PC-3 (cell line): ENCODE measurements at places on chromosomes 1 and 21.
A peak's percentile ranks its signal among the peaks of the same experiment; 100 is the strongest.

- DNase-seq: no peak
These were observed 64.4 kb downstream of the TRABD2B start for GRCh38 chr1:47932743-47933142.

- DNase-seq: no peak
These were observed 32.6 kb downstream of the TMEM200B start for GRCh38 chr1:29090937-29091618.

DNA sequence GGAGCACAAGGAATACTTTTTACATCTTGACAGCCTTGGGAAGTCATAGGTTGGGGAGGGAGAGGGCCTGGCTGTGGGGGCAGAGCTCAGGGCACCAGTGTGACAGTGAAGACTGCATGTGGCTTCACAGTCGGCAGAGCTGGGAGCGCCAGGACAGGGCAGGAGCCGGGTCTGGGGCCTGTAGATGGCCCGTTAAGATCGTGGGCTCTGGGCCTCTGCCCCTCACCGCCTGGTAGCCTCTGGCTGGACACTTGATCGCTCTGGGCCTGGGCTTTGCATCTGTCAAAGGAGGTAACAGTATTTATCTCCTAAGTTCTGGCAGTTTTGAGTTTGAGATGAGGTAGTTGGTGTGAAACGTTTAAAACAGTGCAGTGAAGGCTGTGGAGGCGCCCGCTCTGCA lies 4.8 kb downstream of the SLX9 start:
- no peak for DNase-seq

- DNase-seq: peak; percentile 13
These were observed 501.4 kb downstream of the TTLL7 start for GRCh38 chr1:83497563-83497962.

GRCh38 chr1:36339215-36339614 lies 15.8 kb upstream of the EVA1B start:
- DNase-seq: no peak

- no peak for DNase-seq
These were observed 35.2 kb downstream of the ZNF670 start for GRCh38 chr1:247043406-247043805.

- DNase-seq: no peak
These were observed 6.6 kb downstream of the CLCNKA start for GRCh38 chr1:16028237-16029002.

GRCh38 chr1:161195171-161195570 lies 3.7 kb downstream of the ADAMTS4 start:
- no peak for DNase-seq

- no peak for DNase-seq
These were observed 491.2 kb upstream of the USP24 start for GRCh38 chr1:55706397-55706796.

DNA sequence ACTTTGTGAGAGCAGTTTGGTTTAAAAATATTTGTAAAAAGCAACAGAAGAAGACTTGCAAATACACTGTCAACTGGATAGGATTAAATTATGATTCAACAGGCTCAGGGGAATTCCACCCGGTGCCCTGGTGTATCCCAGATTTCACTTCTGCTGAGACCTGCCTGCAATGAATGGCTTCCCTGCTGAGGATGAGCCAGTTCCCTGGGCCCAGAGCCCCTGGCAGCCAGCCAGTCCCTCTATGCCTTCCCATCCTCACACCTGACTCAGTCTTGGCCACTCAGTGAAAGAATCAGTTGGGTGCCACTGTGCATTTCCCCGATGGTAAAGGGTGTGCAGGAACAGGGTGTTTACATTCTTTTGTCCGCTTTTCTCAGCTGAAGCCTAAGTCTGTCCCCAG lies 64.4 kb downstream of the KCTD3 start:
- DNase-seq: peak; percentile 80

DNA sequence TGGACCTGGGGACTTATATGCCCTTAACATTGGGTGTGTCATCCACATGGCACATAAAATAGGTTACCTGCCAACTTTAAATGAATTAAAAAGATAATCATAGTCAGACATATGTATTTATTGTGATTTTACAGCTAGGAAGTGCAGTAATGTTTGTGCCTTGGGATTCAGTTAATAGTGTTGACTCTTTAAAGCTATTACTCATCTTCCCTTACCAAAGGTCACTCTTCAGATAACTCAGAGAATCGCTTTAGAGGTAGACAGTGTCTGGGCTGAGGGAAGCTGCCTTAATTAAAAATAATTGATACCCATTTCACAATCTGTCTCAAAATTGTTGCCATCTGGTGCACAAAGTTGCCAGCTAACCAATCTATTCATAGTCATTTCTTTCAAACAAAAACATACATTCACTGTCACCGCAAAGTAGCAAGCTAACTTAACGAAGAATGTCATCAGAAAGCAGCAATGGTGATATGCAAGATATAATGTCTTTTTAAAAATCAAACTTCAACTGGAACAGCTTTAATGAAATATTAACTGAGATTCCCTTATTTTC lies 3.0 kb upstream of the KRTAP15-1 start:
- DNase-seq: peak; percentile 13

GRCh38 chr1:154574716-154575115 lies 7.1 kb downstream of the CHRNB2 start:
- DNase-seq: peak; percentile 16

DNA sequence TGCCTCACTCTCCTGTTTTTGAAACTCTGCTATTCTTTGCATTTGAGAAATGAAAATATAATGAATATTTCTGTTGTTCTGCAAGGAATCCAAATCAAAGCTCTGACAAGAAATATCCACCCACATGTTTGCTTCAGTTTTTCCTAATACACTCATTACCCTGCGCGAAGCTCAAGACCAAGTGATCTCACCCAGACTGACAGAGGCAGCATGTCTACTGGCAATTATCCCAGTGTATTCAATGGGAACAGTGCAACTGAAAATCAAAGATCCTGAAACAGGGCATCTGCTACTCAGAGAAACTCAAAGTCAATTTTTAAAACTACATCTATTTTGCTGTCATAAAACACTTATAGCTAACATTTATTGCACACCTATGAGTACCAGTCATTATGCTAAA lies 321.0 kb upstream of the LRRC7 start:
- no peak for DNase-seq

GRCh38 chr1:201807958-201808632 lies 20.9 kb upstream of the IPO9 start:
- no peak for DNase-seq

DNA sequence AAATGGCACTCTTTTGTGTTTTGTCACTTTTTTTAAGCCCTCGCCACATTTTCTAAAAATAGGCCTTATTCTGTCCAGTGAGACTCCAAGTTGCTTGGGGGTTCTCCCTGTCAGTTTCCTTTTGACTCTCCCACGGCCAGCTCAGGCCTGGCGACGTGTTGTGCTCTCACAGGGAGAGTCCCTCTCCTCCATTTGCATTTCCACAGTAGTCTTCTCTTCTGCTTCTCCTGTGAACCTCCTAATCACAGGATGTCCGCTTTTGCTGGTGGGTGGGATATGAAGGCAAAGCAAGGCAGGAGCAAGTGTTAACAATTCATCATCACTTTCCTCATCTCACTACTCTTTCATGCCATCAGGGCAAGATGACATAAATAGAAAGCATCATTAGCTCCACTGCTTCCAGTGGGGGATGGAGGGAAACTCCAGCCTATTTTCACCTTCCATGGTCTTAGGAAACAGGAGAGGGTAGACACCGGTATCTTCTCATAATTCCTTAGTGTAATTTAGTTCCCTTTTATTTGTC lies 99.8 kb downstream of the INTS7 start:
- no peak for DNase-seq

- no peak for DNase-seq
These were observed 153.4 kb downstream of the ETS2 start for GRCh38 chr21:38958940-38959691.

DNA sequence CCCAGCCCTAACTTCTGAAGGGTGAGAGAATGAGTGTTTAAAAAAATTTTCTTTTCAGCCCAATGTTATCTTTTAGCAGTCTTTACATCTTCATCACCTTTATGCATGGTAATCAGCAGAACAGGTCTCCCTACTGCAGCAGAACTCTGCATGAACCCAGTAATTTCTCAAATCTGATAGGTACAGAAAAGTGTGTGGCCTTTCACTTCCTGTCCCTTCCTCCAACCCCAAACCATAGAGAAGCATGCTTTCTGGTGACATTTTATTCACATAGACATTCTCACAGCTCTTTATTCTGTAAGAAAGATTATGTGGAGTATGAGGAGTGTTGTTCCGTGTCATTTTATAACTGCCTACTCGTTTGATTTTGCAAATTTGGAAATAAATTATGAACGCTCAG lies 68.6 kb downstream of the RPAP2 start:
- no peak for DNase-seq

DNA sequence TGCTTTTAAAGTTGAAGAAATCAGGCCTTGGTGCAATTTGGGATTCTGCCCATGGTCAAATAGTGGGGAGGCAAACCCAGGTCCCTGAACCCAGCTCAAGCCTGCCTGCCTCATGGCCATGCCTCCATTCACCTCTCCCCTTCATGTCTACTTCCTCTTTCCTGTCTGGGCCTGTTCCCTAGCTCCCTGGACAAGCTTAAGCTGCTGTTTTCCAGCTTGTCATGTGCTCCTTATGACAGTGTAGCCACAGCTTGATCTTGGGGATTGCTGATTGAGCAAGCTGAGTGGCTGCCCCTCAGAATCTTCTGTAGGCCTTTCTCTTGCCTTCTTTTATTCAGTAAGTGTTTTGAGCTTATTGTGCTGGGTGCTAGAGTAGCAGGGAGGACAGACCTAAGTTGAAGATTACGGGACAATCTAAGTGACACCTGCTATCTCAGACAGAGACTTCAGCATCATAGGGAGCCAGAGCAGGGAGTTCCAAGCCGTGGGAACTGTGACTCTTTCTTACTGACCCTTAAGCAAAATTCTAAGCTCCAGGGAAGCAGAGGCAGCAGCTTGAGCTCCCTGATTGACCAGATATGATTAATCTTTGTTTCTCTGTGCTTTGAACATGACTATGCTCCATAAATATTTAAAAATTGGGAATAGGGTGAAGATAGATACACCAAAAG lies 520 bp upstream of the MR1 start:
- no peak for DNase-seq

GRCh38 chr1:50251702-50252101 lies 143.0 kb downstream of the ELAVL4 start:
- peak; percentile 7 for DNase-seq

- peak; percentile 11 for DNase-seq
These were observed 1.1 kb downstream of the ERO1B start for GRCh38 chr1:236280438-236281197.

- DNase-seq: no peak
These were observed 573.1 kb downstream of the USP25 start for GRCh38 chr21:16302851-16303282.

DNA sequence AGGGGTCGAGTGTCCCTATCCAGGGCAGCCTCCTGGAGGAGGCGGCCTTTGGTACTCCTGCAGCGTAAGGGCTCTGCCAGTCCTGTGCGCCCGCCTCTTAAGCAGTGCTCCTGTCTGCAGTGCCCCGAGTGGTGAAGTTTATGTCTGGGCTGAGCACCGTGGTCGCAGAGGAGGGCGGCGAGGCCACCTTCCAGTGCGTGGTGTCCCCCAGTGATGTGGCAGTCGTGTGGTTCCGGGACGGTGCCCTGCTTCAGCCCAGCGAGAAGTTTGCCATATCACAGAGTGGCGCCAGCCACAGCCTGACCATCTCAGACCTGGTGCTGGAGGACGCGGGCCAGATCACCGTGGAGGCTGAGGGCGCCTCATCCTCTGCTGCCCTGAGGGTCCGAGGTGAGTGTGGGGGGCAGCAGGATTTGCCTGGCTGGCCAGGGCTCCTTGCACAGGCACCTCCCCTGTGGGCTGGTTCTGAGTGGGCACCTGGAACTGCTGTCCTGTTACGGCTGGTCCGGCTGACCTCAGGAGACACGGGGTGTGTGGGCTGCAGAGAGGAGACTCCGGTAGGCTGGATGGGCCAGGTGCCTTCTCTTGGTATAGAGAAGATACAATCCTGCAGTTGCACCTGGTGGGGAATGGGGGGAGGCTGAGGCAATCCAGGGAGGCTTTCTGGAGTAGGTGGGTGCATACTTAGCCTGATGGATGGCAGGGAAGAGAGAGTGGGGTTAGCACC lies 66.8 kb downstream of the OBSCN start:
- DNase-seq: no peak

DNA sequence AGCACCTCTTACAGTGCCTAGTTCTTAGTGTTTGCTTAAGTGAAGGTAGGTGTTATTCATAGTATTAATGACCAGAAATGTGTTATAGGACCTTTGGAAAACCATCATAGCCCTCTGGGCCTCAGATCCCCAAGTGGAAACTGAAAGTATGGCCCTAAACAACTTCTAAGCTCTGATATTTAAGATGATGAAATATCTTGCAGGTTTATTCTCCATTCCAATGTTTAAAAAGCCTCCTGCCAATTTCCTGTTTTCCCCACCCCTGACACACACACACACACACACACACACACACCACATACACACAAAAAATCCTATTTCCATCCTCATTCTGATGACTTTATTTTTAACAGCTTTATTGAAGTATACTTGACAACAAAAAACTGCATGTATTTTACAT lies 108.2 kb downstream of the DIRAS3 start:
- no peak for DNase-seq

GRCh38 chr1:216193839-216194443 lies 229.3 kb downstream of the USH2A start:
- DNase-seq: peak; percentile 57

DNA sequence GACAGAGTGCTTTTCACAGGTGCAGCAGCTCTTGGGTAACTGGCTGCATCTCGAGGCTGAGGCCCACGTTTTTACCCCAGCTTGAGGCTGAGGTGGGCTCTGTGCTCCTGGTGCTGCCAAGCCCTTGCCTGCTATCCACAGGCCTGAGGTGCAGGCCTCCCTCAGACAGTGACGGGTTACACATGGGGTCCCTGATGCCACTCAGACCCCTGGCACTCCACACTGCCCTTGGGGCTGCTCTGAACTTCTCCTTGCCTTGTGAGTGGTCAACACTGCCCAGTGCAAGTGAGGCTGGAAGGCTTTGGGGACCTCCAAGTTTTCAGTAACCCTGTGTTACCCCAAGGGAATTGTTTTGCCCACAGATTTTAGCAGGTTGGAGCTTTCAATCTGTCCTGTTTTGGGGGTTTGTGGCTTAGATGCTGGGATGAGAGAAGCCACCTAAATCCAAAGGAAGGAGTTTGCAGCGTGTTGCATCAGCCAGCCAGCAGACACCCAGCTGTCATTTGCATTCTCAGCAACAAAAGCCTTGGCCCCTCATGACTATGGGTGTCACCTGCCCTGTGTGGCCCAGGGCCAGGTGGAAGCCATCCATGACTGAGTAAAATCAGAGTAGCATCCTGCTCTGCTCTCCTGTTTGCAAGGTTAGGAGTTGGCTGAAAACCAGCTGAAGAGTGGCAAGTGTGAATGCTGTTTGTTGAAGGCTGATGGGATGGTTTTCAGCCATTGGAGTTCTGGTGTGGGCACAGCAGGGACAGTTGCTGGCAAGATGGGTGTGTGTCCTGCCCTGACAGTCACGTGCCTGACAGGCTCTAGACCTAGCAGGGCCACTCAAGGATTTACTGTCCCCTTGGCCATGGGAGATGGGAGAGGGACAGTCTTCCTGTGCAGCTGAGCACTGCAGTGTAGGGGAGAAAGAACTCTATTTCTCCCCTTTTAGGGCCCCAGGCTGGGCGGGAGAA lies 3.2 kb downstream of the RNF187 start:
- DNase-seq: peak; percentile 18
